NCI-H187 (cell line): ENCODE measurements at places on chromosomes 6 and 20.

GRCh38 chr6:100349366-100349765, 115.4 kb downstream of the SIM1 start:
- no peak for DNase-seq

DNA sequence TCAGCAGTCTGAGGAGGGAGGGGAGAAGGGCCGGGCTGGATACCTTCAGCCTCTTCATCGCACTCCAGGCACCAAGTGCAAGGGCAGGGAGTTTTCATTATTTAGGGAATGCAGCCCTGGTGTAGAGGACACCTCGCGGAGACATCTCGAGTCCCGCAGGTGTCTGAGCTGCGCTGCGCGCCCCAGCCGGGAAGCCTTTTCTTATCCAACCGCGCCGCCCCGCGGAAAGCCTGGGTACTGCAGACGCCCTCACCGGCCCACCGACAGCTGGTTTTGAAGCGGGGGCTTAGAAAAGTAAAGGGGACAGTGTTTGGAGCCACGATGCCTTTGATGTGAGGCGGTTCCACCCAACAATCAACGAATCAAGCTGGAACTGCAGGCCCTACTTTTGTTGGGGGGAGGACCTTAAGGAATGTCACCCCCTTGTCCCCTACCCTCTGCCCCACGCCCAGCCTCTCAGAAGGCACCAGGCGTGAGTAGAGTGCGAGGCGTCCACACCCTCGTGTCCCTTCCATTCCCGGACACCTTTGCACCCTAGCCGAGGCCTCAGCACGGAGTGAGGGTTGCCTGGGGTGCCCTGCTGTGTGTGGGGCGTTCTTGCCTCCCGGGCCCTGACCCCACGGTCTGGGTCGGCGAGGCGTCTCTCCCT, 8.6 kb downstream of the NKX2-2 start:
- DNase-seq, result peak; percentile 1

DNA sequence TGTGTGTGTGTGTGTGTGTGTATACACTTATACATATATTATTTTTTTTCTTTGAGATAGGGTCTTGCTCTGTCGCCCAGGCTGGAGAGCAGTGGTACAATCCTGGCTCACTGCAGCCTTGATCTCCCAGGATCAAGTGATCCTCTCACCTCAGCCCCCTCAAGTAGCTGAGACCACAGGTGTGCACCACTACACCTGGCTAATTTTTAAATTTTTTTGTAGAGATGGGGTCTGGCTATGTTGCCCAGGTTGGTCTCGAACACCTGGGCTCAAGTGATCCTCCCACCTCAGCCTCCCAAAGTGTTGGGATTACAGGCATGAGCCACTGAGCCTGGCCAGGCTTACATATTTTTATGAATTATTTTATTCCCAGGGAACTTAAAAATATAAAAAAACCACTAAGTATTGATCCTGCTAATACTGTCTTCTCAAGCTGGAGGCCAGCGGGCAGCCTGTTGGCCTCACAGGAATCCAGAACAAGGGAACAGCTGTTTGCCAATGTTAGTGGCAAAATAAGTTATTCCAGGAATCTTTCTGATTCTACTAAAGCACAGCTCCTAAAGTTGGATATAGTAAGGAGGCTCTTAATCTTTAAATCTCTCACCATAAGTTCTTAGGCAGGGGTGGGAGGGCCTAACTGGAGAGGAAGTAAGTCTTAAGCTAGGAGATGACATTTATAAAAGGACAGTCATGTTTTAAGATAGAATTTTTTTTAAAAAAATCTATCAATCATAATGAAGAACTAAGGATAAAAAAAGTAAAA, 135.5 kb upstream of the NUP153 start:
- no peak for DNase-seq

DNA sequence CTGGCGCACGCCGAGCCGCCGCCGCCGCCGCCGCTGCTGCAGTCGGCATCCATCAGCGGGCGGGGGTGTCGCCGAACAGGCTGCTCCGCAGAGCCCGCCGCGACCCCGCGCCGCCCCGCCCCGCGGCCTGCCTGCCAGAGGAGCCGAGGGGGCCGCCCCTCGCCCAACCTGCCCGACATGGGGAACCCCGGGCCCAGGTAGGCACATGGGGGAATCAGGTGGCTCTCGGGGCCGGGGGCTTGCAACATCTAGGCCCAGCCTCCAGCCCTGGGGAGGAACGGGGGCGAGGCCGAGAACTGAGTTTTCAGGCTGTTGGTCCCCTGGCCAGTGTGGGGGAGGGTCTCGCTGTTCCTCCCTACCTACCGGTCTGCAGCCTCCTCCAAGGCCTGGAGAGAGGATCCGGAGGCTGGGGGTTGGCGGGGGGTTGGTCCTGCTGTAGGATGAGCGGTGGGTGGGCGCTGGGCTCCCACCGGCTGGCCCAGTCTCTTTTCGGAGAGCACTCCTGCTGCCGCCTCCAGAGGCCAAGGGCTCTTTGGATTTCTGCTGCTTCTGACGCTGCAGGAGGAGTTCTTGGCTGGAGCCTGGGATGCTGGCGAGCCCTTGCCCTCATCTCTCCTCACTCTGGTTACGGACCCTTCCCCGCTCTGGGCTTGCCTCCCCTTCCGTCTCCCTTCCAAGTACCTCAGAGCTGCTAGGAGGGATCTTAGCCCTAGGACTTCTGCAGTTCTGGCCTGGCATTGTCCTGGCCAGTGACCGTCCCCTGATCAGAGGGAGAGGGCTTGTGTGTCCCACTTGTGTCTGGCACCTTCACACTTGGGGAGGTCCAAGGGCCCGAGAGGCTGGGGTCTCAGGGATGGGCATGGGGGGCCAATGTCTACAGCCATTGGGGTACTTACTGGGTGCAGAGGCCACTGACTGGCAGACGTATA, at the start of gene EPB41L1:
TSS of gene EPB41L1 (plus strand) at position 41 of the 929 bp plus-strand sequence. CDS start 19,038 bp downstream, outside the sequence.
- DNase-seq, result no peak

- no peak for DNase-seq
Observed at GRCh38 chr6:113556775-113557174, 300.4 kb upstream of the MARCKS start.

GRCh38 chr6:32192608-32193039, at the start of gene GPSM3:
GPSM3 (minus strand) TSS chr6:32192643; CDS start chr6:32192513, 130 bp downstream.
- no peak for DNase-seq

DNA sequence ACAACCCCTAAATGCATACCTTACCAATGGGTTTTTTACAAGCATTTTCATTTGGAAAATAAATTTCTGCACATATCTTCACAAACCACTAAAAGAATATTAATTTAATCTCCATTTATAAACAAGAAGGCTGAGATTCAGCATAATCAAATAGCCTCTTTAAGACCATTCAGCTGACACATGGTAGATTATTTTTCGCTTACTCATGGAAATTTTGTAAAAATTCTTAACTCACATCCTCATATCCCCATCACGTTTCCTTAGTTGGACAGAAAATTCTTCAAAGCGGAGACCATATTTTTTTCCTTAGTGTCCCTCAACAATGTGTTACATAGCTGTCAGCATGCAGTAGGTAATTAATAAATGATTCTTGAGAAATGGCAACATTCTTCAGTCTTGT, 439.6 kb upstream of the PTCHD4 start:
- DNase-seq, result no peak
